ENCODE measurements at places on chromosomes 1 and 21.

DNA sequence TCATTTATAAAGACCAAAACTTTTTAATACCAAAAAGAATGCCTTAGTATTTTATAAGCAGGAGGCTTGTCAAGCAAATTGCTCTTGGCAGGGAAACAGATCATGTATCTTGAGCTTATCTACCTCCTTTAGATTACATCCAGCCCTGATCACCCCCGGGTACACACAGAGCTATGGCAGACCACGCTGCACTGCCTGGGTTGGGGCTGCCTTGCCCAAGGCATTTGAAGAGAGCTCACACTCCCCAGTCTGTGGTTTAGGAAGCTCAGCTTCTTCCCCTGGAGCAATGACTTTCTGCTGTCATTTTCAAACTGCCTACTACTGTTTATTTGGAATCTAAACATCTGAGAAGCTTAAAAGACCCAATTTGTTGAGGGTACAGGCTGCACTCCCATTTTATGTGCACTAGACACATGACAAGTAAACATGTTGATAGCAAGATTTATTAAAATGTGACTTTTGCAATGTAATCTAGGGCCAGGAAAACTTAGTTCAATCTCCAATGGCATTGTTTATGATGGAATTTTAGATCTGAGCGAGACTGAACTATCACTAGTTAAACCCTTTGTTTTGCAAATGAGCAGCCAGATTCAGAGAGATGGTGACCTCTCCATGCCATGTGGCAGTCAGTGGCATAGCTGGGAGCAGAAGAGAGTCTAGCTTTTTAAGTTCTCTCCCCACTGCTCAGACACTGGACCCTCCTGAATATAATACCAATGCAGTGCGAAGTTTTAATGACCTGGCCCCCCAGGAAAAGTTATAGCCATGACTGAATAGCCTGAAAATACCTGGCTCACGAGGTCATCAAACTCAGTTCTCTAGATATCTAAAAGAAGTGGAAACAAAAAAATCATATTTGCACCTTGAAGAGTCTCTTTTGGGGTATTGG is 214.9 kb downstream of the HLX start:
- DNase-seq: no peak

DNA sequence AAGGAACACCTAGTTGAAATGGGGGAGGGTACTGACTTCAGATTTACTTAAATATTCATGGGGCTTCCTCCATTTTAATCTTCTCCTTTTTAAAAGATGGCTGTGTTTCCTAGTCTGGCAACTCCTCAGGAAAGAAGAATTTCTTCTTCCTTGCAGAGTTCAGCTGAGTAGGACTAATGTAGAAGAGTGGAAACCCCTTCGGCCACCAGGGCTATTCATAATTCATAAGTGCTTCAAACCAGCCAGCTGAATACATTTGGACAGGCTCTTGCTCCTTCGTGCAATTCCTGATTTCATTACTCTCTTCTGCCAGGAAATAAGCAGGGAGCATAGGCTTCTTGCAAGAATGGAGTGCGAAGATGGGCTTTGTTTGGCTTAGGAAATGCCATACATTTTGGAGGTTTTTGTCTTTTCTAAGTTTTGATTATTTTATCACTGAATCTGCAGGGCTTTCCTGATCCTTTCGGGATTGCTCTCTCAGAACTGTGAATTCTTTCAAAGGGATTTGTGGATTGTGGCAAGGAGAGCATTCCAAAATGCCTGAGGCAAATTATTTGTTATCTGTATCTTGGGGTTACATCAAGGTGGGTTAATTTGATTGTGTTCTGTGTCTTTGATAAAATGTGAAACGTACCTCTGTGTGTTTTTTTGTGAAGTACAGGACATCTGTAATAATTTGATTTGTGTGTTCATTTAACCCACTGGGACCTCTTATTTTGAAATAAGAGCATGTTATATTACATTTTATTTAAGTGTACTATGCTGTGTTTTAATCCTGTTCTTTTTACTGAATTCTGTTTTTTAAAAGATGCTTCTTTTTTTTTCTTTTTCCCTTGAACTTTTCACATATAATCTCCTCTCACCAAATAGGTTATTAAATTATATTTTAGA is 179.4 kb upstream of the SGIP1 start:
- DNase-seq: no peak

DNA sequence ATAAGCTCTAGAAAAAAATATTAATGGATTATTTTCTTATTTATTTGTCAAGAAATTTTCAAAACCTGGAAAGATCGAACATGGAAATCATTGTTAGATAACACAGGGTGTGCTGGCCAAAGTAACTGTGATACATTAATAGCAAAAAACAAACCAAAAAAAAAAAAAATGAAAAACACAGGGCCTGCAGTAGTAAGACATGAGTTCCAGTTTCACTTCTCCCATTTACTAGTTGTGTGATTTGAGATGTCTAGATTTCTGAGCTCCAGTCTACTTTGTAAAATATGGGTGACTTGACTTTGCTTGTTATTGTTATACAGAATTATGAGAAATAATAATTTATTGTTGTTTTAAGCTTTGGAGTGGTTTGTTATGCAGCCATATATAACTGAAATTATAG is 13.6 kb downstream of the FAM177B start:
- no peak for DNase-seq

GRCh38 chr1:156926175-156926574 is 5.7 kb downstream of the LRRC71 start:
- no peak for DNase-seq

DNA sequence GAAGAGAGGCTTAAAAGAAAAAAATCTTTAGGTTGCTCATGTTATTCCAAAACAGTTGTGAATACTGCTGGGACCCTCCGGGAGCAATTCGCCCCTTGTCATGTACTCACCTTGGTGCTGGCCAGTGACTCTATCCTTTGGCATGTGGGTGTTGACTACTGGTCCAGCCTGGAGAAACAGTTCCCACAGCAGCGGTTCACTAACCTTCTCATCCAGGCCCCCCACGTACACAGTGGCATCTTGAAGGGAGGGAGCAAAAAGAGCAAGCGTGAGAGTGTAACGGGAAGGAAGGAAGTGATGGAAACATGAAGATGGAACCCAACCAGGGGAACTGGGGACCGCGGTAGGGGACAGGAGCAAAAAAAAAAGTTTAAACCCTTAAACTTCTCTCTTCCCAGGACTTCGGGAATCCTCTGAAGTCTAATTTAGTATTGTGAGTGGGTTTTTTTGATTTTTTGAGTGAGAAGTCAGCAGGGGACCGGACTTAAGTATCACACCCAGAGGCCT is 494 bp downstream of the SF3B4 start:
- DNase-seq: no peak

- no peak for DNase-seq
Observed at GRCh38 chr1:234613128-234613875, 3.3 kb upstream of the IRF2BP2 start.

GRCh38 chr1:220732621-220733020 is 15.5 kb upstream of the MTARC2 start:
- no peak for DNase-seq

All from D341Med (cell line).